ENCODE measurements at places on chromosomes 2 and 18. TPM values are rescaled to one million over a fixed set of nuclear protein-coding genes. Genes with fewer than 3 reads are reported as not detected.

DNA sequence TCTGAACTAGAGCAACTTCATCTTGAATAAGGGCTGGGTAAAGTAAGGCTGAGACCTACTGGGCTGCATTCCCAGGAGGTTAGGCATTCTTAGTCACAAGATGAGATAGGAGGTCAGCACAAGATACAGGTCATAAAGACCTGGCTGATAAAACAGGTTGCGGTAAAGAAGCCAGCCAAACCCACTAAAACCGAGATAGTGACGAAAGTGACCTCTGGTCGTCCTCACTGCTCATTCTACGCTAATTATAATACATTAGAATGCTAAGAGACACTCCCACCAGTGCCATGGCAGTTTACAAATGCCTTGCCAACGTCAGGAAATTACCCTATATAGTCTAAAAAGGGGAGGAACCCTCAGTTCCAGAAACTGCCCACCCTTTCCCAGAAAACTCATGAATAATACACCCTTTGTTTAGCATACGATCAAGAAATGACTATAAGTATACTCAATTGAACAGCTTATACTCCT lies 109.1 kb downstream of the FIGN start:
- DNase-seq, result no peak

GRCh38 chr2:123915380-123915779 lies 109.7 kb upstream of the CNTNAP5 start:
- DNase-seq, result no peak

DNA sequence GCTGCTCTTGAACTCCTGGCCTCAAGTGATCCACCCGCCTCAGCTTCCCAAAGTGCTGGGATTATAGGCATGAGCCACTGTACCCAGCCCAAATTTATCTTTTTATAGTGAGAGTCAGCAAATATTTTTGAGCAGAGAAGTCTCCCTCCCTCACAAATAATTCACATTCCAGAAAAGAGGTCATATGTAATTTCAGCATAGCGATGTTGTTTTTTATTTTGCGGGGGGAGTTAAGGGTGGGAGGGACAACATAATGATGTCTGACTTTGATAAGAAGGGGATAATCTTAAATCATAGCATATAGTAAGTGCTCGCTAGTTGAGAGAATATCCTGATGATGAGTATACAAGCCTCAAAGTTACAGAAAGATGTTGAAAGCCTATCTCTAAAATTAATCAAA lies 1090.2 kb upstream of the ACVR2A start:
- DNase-seq, result no peak

DNA sequence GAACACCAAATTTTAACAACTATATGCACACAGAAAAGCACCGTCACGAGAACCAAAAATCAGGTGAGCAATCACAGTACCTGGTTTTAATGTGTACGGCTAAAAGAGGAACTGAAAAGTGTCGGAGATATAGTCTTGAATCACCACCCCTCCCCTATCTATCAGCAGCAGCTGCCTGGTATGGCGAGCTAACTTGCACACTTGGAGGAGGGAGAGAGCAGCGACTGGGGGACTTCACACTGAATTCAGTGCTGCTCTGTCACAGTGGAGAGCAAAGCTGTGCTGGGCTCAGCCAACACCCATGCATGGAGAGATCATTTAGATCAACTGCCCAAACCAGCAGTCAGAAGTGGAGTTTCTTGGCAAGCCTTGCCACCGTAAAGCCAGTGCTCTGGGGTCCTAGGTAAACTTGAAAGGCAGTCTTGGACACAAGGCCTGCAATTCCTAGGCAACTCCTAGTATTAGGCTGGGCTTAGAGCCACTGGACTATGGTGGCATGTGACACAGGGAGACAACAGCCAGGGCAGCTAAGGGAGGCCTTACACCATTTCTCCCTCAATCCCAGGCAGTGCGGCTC lies 89.2 kb upstream of the CD226 start:
- no peak for DNase-seq

GRCh38 chr2:72694715-72695496 lies 130.9 kb downstream of the EXOC6B start:
- DNase-seq, result peak; percentile 72

DNA sequence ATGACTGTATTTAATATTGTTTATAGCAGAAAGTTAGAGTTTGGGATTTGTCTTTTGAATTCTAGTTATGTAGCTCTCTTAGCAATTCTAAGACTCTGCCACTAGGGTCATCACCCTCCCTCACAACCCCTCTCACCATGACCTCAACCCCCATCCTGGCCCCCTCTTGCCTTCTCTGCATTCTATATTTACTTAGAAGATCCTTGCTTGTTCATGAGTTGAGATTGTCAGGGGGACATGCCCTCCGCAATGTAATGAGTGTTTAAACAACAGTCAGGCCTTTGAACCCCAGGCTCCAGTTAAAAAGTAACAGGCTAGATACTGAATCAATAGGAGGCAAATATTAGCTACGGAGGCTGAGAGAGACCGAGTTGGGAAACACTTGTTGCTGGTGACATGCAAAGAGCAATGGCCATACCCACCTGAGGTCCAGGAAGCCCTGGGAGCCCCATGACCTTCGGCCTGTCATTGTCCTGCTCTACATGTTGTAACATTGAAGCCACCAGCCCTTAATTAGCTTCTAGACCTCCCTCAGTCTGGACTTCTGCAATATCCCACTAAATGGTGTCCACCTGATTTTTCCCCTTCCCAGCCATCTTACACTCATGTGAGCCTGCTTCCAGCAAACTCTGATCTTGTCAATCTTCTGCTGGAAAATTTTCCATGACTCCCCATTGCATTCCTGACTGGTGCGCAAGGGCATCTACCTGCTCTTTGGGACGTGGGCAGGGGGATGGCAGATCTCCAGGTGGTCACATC lies 221.1 kb downstream of the ALPK2 start:
- DNase-seq, result no peak

DNA sequence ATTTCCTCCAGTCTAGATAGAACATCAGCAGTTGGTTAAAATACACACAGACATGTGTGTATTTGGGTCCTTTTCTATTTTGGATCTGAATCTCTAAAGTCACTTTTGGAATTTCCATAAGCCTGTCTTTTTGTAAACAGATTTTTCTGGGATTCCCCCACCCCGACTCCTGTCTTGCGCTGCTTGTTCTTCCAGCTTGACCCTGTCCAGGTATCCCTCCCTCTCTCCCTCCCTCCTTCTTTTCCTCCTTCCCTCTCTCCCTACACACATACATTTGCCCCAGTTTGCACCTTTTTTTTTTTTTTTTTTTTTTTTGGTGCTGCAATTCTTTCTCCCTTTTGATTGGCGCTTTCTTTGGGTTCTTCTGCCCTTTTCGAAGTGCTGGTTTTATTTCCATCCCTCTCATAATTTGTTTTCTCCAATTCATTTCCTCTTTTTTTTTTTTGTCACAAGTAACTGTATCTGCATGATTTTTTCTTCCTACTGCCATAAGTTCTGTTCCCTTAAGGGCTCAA lies 114.8 kb upstream of the SERTAD2 start:
- no peak for DNase-seq

DNA sequence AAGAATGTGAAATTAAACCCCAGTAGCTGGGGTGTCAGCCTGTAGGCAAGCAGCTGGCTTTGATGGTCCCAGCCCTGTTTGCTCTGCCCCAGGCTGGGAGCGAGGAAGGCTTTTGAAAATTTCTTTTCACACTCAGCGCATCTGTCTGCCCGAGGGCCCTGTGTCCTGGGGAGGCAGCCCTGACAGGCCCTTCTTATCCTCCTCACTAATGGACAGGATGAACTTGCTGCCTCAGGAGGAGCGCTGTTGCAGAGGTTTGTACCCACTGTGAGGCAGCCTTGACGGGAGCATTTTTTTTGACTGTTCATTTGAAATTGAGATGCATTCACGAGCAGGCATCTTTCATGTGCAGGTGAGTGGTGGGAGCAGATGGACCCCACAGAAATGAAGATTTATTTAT lies 62.4 kb downstream of the SERPINB8 start:
- no peak for DNase-seq

- no peak for DNase-seq
Observed at GRCh38 chr2:15435474-15435873, 125.7 kb downstream of the NBAS start.

GRCh38 chr2:179252423-179252822 lies 12.2 kb downstream of the SESTD1 start:
- no peak for DNase-seq

- DNase-seq, result no peak
Observed at GRCh38 chr2:68831686-68832232, 39.4 kb downstream of the BMP10 start.

- DNase-seq, result no peak
Observed at GRCh38 chr2:190804182-190804795, 76.3 kb upstream of the GLS start.

DNA sequence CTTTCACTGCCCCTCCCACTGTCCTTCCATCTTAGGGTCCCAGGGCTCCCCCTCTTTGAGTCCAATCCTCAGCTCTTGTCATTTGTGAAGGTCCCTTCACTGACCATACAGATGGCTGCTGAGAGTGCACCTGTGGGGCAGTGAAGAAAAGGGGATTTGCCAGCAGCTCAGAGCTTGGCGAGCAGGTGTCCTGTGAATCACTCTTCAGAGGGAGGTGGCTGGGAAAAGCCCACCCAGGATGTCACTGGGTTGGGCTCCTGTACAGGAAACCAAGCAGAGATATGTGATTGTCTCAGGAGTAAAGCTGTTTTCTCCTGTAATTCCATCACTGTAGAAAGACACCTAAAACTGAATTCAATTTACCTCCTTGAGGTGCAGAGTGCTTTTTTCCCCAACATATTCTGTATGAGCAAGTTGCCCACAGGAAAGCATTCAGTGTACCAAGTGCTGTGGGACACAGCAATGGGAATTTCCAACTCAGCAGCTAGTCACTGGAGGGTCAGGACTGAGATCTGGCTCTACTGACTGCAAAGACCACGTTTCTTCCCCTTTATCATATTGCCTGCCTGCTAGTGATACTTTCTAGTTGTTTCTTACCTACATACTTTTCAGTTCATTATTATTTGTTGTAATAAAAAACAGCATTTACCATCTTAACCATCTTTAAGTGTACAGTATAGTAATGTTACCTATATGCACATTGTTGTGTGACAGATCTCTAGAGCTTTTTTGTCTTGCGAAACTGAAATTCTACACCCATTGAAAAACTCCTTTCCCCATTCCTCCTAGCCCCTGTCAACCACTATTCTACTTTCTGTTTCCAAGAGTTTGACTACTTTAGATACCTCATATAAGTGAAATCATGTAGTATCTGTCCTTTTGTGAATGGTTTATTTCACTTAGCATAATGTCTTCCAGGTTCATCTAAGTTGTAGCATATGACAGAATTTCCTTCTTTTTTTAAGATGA lies 239.1 kb downstream of the TSN start:
- no peak for DNase-seq

DNA sequence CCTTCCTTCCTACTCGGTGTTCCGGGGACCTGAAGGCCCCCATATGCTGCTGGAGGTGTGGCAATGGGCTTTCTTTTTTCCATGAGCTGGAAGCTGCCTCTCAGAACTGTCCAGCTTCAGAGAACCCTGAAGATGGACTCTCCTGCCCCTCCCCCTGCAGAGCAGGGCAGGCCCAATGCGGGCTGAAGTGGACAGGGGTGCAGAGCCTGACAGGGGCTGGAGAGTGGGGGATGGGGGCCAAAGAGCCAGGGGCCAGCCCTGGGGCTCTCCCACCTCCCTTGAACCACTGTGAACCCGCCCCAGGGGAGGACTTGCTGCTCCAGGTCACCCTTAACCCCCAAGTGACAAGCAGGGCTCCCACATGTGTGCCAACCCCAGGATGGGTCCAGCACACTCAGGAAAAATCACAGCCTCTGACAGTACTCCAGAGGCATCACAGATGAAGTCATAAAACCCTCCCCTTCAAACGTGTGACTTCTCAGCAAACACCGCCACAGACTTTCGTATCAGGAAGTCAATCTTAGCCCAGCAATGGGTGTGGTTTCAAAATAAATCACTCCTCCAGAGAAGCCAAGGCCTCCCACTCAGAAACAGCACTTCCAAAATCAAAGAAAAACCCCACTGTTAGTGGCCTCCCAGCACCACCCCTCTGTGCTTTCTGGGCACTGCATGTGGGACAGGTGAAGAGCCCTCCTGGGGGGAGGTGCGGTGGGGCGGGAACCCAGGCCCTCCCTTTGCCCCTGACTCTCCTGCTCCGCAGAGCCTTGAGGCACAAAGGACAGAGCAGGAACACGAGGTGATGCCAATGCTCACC lies 135.8 kb downstream of the HDAC4 start:
- no peak for DNase-seq

DNA sequence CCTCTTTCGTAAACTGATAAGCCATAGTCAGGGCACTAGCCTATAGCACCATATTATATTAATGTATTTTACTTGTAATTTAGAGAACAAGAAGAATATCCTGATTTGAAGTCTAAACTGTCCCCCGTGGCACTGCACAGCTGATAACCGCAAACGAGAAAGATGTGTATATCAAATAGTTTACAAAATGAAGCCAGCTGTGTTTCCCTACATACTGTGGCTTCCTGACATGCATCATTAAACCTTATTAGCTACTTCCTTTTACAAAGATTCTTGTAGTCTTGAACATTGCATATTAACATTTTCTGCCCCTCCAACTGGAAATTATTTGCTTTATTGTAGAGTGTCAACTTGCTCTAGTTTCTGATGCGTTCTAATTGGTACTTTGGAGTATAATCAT lies 153.5 kb upstream of the NFATC1 start:
- no peak for DNase-seq

DNA sequence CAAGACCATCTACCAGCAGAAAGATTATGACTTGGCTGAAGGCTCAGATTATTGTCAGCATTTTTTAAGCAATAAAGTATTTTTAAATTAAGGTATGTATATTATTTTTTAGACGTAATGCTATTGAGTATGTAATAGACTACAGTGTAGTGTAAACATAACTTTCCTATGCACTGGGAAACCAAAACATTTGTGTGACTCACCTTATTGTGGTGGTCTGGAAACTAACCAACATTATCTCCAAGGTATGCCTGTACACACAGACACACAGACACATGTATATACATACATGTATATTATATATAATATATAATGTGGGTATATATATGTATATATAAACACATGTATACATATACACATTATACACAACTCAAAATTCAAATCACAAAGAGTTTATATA lies 9.1 kb upstream of the TMEFF2 start:
- no peak for DNase-seq

DNA sequence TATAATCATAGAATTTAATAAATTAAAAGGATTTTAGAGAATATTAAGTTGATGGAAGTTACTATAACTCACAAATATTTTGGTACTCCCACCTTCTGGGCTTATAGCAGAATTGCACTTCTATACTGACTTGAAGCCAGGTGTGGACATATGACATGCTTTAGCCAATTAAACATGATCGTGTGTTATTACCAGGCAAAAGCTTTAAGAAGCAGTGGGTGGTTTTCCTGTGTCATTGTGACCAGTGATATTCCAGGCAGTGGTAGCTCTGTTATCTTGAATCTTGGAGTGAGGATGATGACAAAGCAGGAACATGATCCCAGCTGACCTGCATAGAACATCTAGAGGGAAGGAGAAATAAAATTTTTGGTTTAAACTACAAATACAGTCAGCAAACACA lies 370.9 kb upstream of the ZEB2 start:
- DNase-seq, result no peak

GRCh38 chr2:3650140-3650920 lies 7.7 kb upstream of the ALLC start:
- no peak for DNase-seq

GRCh38 chr18:54382733-54383252 lies 25.1 kb downstream of the C18orf54 start:
- DNase-seq, result no peak

GRCh38 chr2:8550937-8551621 lies 130.8 kb upstream of the ID2 start:
- no peak for DNase-seq

Gene GKN1
- total RNA-seq, result not detected

Gene THSD7B
- 0.22 TPM for total RNA-seq

Gene WDCP
- total RNA-seq, result 8.6 TPM

Gene RIT2
- not detected for total RNA-seq

Gene LPIN2
- 8.2 TPM for total RNA-seq

Gene RNF103
- 40.1 TPM for total RNA-seq

Gene CDH2
- total RNA-seq, result 370 TPM

Gene CPO
- 0.25 TPM for total RNA-seq

Data from left ventricle myocardium inferior (tissue), 1 donor.